ENCODE measurements at places on chromosomes 16 and 17.

GRCh38 chr17:73547790-73548189 lies 96.5 kb downstream of the SDK2 start:
- DNase-seq = no peak

- no peak for DNase-seq
These were observed 112.7 kb downstream of the BRIP1 start for GRCh38 chr17:61750656-61751055.

GRCh38 chr16:72198021-72198711 lies 26.2 kb upstream of the PMFBP1 start:
- DNase-seq = no peak

DNA sequence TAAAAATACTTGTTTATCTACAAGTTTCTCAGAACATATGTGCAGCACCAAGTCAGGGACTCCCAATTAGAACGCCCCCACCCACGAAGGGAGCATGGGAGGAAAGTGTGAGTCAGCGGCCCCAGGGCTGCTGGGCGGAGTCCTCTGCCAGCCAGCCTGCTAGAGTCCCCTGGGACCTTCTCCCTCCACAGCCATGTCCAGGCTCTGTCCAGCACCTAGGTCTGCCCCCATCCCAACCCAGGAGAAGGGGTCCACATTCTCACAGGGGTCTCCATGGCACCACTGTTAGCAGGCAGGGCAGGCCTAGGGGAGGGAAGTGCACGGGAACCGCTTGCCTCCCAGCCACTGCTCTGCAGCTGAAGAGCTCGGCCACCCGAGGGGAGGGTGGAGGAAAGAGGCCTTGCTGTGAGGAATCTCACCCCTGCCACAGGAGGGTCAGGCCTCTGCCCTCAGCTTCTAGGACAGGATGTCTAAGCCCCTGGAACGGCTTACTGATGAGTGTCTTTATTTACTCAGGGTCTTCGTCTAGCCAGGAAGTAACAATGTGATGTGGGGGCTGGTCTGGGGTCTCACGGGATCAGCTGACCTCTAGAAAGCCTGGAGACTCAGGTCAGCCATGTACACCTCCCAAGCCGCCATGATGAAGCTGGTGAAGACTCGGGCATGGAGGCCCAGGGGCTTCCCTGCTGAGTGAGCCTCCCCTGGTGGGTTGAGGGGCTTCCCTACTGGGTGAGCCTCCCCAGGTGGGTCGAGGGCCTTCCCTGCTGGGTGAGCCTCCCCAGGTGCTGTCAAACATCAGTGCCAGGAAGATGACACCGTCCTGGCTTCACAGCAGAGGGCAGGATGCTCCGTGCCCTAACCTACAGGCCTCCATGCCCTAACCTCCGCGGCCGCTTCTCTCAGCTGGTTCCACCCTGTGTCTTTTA lies 190.3 kb downstream of the RBFOX3 start:
- DNase-seq = peak; percentile 6

GRCh38 chr16:24935336-24935735 lies 79.8 kb downstream of the ARHGAP17 start:
- DNase-seq = no peak

DNA sequence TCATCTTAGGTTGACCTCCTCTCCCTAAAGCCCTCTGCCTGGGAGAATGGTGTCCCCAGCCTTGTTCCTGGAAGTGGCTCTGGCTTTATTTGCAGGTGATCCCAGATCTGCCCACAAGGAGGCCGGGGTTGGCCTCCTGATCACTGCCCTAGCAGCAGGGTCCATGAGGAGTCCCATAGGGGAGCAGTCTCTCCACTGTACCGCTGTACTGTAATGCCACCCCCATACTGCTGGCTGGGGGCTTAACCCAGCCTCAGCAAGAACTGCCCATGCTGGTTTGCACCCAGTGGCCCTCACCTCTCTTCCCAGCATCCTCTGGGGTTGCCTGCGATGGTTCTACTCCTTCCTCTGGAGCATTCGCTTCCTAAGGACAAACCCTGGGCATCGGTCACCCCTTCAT lies 39.1 kb downstream of the PSME3IP1 start:
- DNase-seq = no peak

GRCh38 chr17:58196610-58197009 lies 4.1 kb downstream of the EPX start:
- DNase-seq = no peak

DNA sequence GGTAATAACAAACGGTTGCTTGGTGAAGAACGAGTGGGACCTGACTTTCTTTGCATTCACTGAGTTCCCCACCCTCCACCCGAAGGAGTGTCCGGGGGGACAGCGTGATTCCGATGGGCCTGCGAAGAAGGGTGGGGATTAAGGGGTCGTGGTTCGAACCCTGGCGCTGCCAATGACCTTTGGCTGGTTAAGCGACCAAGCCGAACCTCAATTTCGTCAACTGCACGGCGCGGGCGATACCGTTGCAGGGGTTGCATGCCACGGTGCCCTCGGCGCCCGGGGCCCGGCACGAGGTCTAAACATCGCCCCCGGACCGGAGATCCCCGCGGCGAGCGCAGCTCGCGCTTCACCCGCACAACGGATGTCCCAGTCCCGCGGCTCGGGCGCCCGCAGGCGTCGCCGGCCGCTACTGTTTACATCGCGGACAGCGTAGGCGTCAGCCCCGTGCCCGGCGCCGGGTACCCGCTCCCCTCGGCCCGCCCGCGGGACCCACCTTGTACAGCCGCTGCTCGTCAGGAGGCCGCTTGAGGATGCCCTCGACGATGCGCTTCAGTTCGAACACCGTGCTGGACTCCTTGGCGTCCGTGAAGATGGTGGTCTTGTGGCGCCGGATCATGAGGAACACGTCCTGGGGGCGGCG lies 460 bp downstream of the ELOB start:
- DNase-seq = no peak

DNA sequence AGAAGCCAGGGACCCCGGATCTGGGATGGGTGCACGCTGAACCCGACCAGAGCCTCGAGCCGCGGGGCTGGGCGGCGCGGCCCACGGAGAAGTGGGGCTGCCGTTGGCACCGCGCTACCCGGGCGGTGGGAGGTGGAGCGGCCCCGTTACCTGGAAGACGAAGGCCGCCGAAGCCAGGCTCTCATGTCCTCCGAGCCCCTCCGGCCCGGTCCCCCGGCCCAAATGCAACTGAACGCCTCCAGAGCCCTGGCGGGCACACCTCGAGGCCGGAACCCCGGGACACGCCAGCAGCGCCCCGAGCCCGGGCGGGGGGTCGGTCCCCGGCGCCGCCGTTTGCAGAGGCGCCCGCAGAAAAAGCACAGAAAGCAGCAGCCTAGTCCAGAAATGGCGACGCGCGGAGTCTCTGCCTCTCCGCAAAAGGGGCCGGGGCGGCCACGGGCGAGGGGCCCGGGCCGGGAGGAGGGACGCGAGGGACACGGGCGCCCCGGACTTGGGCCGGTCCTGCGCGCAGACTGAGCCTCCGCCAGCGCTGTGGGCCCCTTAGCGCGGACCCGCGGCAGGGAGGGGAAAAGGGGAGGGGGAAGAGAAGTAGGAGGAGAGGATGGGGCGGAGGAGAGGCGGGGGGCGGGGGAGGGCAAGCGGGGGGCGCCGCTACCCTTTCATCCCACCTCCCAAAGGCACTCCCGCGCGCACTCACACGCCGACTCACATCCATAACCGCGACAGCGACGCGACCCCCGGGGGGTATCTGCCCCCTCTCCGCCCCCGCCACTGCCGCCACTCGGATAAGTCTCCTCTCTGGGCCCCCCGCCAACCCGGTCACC lies 1.4 kb downstream of the AXIN2 start:
- no peak for DNase-seq

DNA sequence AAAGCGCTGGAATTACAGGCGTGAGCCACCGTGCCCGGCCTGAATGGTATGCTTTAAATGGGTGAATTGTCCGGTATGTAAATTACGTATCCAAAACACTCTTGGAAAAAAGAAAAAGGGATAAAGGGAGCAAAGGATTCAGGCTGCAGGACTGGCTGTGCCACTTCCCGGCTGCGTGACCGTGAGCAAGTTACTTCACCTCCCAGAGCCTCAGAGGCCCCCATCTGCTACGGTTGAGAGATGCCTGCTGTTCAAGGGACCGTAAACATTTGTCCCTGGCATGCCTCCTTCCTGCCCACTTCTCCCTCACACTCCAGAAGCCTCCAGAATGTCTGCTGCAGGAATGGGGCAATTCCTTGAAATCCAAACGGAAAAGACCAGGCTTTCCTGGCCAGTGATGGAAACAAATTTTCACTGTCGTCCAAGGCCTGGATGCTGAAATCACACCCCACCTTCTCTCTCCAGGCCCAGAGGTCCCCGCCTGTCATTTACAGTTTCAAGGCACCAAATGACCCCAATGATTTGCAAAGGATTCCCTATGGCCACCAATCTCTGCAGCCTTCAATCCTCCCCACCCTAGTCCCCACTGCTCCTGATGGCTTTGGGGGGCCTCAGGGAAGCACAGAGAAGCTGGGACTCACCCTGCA lies 22.9 kb upstream of the LITAF start:
- DNase-seq = no peak

DNA sequence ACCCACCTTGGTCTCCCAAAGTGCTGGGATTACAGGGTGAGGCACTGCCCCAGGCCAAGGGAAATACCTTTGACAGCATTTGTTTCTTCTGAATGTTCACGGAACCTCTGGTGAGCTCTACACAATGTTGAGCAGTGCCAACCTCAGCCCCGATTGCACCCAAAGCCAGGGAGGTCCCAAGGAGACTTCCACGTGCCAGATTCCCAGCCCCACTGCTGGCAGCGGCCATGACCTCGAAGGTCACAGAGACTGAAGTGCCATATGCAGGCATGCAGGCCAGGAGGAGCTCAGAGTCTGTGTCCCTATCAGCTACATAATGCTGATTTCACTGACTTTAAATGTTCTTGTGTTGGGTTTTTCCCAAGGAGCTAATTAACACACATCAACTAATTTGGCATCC lies 226.4 kb upstream of the FOXF1 start:
- no peak for DNase-seq

GRCh38 chr16:49828533-49829267 lies 27.2 kb downstream of the ZNF423 start:
- no peak for DNase-seq

GRCh38 chr16:74099530-74099929 lies 197.1 kb upstream of the PSMD7 start:
- DNase-seq = no peak

DNA sequence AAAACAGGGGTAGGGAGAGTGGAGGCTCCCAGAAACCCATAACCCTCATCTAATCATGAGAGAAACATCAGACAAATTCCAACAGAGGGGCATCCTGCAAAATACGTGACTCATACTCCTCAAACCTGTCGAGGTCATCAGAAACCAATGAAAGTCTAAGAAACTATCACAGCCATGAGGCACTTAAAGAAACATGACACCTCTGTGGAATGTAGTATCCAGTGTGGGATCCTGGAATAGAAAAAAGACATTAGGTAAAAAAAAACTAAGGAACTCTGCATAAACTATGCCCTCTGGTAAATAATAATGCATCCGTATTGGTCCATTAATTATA lies 16.4 kb downstream of the CDH5 start:
- no peak for DNase-seq

DNA sequence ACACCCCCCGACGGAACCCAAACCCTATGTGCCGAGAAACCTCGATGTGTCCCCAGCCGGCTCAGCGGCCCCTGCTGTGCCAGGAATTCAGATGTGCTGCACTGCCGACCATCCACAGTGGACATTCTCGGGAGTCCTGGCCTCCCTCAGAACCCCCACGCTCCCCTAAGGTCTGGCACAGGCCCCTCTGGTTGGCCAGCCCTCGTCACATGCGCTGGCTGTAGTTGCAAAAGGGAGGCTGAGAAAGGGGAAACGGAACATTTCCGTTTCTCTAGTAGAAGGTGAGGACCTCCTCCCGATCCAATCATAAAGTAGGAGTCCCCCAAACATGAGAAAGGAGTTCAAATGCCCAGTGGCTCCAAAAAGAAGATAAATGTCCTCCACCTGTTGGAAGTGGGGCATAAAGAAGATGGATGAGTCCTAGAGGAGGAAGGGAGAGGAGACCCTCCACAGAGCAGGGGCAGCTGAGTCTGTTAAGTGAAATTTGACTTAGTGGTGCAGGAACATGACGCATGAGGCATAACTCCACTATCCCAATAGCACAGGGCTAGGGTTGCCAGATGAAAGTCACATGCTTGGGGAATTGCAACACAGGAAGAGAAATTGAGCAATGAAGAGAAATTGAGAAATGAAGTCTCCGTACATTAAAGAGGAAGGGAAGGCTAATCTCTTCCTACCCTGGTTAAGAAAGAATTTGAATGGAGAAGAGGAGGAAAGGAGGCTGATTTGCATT lies 49.3 kb upstream of the WSB1 start:
- DNase-seq = no peak

DNA sequence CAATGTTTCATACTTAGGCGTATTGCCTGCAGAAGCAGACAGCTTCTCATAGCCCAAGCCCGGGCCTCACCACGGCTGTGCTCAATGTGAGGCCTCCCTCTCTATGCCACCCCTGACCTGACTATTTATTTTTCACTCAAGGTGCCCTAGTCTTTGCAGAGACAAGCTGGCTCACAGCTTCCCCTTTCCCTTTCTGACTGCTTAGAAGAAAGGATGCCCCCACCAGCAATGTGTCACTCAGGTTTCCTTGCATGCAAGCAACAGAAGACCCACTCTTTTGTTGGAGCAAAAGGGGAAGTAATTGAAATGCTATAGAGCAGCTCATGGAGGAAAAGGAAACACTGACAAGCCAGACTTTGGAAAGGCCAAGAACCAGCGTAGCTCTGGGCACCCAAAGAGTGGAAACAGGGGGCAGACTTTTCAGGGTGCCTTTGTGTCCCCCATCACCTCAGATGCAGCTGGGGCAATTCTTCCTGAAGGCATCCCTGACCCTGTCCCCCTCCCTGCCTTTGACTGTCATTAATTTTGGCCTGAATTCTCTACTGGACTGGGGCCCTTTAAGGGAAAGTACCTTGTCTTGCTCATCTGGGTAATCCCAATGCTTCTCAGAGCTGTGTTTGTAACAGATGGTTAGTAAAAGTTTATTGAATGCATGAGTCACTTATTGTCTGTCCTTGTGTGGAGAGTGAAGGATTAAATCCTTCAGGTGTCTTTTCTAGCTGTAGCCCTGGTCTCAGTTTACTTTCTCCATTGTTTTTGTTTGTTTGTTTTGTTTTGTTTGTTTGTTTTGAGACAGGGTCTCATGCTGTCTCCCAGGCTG lies 17.8 kb downstream of the RGS9 start:
- DNase-seq = no peak

DNA sequence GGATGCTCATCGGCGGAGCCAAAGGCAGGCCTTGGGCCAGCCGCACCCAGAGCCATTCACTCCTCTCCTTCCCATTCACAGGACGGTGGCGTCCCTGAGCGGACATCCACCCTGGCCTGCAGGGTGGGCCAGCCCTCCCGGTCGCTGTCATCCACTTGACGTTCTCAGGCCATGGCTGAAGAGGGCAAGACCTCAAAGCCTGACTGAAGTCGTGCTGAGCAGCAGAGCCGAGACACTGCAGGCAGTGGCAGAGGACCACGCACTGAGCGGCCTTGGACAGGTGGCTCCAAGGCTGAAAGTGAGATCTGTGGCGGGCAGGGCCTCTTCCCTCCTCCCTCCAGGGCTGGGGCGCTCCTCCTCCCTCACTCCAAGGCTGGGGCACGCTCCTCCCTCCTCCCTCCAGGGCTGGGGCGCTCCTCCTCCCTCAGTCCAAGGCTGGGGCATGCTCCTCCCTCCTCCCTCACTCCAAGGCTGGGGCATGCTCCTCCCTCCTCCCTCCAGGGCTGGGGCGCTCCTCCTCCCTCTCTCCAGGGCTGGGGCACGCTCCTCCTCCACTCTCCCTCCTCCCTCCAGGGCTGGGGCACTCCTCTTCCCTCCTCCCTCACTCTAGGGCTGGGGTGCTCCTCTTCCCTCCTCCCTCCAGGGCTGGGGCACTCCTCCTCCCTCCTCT lies 24.1 kb downstream of the GNPTG start:
- no peak for DNase-seq

Measured in activated T-helper 9 cell treated with anti-CD3 and anti-CD28 coated beads, Interleukin-2, amount 50 U/mL, for 16 hours (primary cell).